ENCODE measurements at places on chromosomes 5 and 9.

GRCh38 chr9:20255052-20255451 is 367.2 kb downstream of the MLLT3 start:
- DNase-seq = no peak

GRCh38 chr9:114002986-114003350 is 75.1 kb downstream of the AMBP start:
- peak; percentile 51 for DNase-seq

GRCh38 chr9:33291031-33291397 is 698 bp downstream of the NFX1 start:
- no peak for DNase-seq

DNA sequence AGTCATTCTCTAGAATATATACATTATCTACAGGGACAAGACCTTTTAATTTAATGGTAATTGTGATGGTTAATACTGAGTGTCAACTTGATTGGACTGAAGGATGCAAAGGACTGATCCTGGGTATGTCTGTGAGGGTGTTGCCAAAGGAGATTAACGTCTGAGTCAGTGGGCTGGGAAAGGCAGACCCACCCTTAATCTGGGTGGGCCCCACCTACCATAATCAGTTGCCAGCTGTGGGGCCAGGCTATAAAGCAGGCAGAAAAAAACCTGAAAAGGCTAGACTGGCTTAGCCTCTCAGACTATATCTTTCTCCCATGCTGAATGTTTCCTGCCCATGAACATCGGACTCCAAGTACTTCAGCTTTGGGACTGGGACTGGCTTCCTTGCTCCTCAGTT is 112.2 kb upstream of the SMC2 start:
- DNase-seq = no peak

GRCh38 chr5:25649628-25650265 is 1005.0 kb upstream of the CDH10 start:
- no peak for DNase-seq

DNA sequence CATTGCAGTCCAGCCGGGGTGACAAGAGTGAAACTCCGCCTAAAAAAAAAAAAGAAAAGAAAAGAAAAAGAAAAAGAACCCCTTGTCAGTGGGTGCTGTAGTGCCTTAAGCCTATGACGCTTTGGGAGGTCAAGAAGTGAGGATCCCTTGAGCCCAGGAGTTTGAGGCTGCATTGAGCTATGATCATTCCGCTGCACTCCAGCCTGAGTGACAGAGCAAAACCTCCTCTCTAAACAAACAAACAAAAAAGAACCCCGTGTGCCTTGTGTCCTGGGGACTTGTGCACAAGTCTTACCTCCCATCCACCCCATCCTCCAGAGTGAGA is 33.5 kb upstream of the STXBP1 start:
- no peak for DNase-seq

DNA sequence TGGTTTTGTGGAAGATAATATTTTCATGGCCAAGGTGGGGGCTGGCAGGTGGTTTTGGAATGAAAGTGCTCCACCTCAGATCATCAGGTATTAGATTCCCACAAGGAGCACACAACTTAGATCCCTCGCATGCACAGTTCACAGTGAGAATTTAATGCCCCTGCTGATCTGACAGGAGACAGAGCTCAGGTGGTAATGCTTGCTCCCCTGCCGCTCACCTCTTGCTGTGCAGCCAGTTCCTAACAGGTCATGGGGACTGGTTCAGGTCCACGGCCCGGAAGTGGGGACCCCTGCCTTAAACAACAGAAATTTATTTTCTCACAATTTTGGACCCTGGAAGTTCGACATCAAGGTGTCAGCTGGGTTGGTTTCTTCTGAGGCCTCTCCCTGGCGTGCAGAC is 668.7 kb upstream of the ZNF608 start:
- DNase-seq = no peak

DNA sequence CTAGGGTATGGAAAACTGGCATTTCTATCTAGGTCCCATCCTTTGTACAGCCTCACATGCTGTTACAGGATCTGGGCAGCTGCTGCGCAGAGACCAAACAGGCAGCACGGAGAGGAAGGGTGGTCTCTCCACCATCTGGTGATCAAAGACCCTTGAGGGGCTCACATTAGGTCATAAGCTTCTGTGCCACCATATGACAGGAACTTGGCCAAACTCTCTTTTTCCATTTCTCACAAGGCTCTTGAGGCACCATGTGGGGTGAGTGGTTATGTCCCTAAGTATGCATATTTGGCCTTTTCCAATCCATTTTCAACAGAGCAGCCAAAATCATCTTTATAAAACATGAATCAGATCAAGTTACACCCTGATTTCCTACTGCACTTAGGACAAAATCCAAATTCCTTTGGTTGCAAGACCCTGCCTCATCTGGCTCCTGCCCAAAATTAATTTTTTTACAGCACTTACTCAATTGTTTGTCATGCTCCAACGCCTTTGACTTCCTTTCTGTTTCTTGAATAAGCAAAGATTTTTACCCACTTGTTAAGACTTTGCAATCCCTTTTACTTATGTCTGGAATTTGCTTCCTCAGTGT is 730.0 kb downstream of the MAT2B start:
- no peak for DNase-seq

DNA sequence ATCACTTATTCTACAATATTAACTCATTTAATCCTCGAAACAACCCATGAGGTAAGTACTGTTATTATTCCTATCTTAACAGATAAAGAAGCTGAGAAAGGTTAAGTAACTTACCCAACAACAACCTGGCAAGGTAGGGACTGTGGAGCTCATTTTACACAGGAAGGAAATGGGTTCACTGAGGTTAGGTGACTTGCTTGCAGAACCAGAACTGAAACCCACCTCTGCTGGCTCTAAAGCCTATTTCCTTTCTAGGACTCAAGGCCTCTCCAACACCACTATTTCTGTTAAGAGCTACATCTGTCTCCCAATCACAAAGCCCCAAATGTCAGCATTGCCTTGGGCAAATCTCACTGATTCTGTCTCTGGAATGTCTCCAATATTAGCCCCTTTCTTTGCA is 38.9 kb upstream of the IFNK start:
- no peak for DNase-seq

GRCh38 chr5:114361724-114362196 is at the start of gene KCNN2:
Gene KCNN2, plus strand, starts transcription at chr5:114362070. Its CDS starts 70 bp downstream, at chr5:114362140.
- DNase-seq = peak; percentile 48

DNA sequence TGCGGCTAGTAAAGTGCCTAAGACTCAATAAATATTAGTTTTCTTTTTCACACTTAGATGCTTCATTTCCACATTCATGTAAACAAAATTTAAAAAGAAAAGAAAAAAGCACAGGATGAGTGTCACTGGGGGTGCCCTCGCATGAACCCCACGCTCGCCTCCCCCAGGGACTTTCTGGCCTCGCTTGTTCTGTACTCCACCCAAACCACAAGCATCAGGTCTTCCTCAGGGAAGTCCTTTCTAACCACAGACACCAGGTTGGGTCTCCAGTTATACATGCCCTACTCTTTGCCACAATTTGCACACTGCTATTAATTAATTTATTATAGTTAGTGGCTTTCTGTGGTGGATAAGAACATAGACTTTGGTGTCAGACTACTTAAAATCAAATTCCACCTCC is 92.4 kb downstream of the RORB start:
- no peak for DNase-seq

- DNase-seq = no peak
Measured at GRCh38 chr9:85262333-85262732, 479.4 kb downstream of the AGTPBP1 start.

DNA sequence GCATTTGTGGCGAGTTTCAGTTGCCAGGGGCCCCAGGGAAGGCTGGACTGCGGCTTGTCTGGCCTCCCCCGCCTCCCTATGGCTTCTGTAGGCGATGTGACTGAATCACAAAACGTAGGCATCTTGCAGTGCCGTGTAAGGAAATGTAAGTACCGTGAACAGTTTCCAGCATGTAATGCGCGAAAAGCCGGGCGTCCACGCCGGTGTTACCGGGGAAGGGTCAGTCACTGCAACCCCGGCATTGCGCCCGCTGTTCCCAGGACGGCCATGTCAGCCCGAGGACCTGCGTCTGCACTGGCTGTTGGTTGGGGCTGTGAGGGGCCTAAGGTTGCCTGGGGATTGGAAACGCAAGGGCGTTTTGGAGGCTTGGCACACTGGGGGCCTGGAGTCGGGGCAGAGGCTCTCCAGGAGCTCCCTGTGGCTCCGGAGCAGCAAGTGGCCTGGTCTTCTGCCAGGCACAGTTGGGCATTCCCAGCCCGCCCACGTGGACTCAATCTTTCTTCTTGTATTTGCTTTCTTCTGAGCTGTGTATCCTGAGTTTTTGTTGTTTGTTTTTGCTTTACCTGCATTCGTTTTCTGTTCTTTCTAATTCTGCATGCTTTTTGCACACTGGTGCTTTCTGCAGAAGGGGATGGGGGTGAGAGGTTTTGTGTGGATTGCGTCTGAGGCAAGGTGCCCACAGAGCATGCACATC is 36.9 kb upstream of the PLEKHG4B start:
- DNase-seq = no peak

- DNase-seq = no peak
Measured at GRCh38 chr5:16673241-16674201, 56.7 kb upstream of the RETREG1 start.

GRCh38 chr5:172687940-172688339 is 46.9 kb downstream of the NEURL1B start:
- DNase-seq = peak; percentile 38

DNA sequence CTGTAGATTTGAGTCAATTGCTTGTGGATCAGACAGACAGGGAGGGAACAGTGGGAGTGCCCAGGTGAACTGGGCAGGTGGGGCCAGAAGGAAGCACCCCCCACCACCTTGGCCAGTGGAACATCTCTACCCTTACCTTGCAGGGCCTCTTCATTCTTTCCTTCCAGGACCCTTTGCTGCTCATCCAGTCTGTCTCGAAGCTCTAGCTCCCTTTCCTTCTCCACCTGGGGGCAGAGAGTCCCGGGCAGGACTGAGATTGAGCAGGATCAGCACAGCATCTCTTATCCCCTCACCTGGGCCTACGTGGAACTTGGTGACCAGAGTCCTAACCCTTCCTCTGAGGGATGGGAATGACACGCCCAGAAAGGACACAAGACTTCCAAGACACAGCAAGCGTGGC is 25.0 kb downstream of the CCDC69 start:
- DNase-seq = no peak

GRCh38 chr9:16069249-16069648 is 516.4 kb downstream of the CCDC171 start:
- DNase-seq = no peak

DNA sequence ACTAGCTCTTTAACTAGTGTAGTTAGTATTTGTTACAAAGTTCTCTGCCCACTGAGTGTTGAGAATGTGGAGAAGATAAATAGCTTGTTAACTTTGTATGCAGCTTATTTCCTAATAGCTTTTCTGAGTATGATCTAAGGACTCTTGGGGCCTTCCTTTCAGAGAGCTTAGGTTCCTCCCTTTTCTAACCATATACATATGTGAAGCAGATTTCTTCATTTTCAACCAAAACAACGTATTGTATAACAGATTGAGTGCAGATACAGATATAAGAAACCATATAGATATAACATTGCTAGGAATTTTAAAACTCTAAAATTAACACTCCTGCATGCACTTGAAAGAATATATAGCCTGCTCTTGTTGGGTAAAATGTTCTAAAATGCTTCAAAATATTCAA is 70.4 kb downstream of the SCAMP1 start:
- DNase-seq = no peak

DNA sequence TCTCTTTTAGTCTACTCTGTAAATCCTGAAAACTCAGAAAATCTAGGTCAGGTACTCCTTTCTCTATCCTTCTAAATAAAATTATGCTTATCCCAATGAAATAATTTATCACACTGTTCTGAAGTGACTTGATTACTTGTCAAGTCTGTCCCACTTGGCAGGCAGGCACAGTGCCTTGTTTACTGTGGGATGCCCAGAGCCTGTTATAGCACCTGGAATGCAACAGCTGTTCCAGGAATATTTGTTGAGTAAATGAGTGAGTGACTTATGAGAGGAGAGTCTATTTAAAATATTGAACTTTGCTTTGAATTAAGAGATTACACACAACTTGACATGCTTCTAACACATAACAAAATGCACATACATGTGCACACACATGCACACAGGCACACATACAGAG is 130.0 kb downstream of the MPDZ start:
- no peak for DNase-seq

GRCh38 chr5:73444499-73445438 is 3.8 kb downstream of the FOXD1 start:
- no peak for DNase-seq

- no peak for DNase-seq
Measured at GRCh38 chr5:180975338-180975737, 13.3 kb upstream of the BTNL3 start.

DNA sequence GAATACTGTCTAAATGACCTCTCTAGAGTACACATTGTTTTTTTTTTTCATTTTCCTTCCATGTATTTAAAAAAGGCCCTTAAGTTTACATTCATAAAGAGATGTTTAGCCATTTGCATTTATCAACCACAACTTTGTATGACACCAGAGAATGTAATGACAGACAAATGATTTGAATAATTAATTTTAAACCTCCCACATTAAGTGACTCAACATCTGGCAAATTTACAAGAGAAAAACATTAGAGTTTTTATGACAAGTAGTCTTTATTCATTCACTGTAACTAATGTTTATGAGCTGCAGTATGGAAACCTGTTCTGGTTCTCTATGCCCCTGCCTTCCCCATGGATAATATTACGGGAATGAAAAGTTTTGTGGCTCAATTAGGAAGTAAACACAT is 1093.8 kb upstream of the CDH9 start:
- DNase-seq = no peak

DNA sequence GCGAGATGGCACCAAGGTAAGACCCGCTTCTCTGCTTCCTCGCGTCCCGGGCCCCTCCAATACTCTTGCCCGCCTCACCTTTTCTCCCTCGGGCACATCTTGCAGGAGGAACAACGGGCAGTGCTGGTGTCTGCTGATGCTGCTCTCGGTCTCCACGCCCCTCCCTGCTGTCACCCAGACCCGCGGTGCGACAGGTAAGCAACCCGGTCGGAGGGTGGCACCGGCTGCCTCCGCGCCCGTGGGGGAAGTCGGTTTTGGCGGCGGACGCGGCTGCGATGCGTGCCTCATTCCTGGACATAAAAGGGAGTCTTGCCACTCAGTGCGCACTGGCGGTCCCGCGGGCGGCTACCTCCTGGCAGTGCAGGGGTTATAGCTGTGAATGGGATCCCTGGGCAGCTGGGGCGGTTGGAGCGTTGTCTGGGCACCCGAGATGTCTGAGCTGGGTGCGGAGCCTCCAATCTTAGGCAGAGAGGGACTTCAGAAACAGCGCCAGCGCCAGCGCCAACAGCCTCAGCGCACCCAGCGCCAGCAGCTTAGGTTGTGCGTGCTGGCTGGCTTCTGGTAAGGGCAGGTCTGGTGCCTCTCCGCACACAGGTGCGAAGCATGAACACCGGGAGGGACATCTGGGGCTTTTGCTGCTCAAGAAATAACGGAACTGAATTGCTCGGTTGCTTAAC is 488 bp downstream of the COL15A1 start:
- peak; percentile 57 for DNase-seq

DNA sequence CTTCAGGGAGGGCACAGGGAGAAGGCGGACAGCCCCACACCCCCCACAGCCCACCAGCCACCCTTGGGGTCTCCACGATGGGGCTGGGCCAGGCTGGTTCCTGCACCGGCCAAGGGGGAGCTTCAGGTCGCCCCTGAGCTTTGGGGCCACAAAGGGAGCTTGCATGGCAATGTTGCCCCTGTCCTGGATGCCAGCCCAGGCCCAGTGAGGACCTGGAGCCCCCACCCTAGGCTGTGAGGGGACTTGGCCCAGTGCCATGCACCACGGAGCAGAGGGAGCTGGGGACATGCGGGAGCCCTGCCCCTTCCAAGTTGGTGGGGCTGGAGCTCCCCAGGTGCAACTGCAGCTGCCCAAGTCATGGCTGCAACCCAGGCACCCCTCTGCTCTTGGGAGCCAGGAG is 18.4 kb downstream of the TMEM38B start:
- no peak for DNase-seq

- no peak for DNase-seq
Measured at GRCh38 chr9:83701769-83702168, 6.0 kb downstream of the UBQLN1 start.

Measured in aorta (tissue), 5 donors.